ENCODE measurements at places on chromosomes 1 and 21.

DNA sequence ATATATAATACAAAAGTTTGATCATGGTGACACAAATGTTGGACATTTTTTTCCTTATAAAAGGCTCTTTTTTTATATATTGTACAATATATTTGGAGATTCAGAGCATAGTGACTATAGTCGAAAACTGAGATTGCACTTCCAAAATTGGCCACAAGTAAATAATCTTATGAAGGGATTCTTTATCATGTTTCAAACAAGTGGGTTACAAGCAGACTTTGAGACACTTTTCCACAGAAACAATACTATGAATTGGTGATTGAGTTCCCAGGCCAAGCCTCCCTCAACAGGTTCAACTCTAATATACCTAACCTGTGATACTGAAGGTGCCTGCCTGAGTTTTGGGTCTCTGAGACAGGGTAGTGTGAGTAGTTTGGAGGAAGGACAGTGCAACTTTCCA is 13.8 kb downstream of the LEPR start:
- DNase-seq: no peak

- DNase-seq: no peak
Measured at GRCh38 chr1:111249960-111250359, 22.4 kb downstream of the CHI3L2 start.

- DNase-seq: peak; percentile 59
Measured at GRCh38 chr1:177945943-177946650, 23.8 kb downstream of the SEC16B start.

GRCh38 chr1:24896596-24897262 is 33.3 kb downstream of the RUNX3 start:
- DNase-seq: peak; percentile 4

DNA sequence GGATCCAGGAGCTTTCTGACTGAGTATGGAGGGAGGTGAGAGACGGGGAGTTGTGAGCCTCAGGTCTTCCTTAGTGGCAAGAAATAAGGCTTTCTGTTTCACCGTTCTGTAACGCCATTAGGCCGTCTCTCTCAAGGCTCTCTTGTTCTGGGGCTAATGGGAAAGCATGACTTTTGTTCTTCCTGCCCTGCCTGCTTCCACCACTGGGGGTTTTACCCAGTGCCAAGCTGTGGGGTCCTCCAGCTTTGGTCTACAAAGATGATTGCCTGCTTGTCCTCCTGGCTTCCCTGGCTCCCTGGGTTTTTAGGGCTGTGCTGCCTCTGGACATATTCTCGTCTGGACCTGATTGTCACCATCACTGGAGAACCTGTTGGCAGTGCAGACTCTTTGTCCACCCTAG is 74.8 kb upstream of the TINAGL1 start:
- no peak for DNase-seq

DNA sequence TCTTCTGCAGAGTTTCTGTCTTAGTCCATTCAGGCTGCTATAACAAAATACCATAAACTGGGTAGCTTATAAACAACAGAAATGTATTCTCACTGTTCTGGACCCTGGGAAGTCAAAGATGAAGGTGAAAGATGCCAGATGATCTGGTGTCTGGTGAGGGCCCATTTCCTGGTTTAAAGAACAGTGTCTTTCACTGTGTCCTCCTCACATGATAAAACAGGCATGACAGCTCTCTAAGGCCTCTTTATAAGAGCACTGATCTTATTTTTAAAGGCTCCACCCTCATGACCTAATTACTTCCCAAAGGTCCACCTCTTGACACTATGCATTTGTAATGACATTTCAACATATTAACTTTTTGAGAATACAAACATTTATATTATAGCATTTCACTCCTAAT is 250.2 kb upstream of the ZRANB2 start:
- no peak for DNase-seq

DNA sequence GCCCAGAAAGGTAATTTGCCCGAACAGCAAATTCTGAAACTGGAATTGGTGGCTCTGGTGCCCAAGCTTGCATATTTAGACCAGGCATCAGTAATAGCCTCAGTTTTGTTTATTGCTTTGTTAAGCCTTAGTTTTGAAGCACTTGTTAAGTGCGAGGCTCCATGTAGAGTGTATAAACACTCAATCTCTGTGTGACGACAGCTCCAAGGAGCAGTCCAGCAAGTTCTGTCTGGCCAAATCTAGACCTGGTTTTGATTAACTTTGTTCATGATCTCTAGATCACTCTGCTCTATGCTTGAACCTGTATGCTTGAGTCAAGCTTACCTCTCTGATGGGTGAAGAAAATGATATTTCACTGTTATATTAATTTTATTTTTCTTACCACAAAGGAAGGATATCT is 37.4 kb downstream of the DOP1B start:
- no peak for DNase-seq

DNA sequence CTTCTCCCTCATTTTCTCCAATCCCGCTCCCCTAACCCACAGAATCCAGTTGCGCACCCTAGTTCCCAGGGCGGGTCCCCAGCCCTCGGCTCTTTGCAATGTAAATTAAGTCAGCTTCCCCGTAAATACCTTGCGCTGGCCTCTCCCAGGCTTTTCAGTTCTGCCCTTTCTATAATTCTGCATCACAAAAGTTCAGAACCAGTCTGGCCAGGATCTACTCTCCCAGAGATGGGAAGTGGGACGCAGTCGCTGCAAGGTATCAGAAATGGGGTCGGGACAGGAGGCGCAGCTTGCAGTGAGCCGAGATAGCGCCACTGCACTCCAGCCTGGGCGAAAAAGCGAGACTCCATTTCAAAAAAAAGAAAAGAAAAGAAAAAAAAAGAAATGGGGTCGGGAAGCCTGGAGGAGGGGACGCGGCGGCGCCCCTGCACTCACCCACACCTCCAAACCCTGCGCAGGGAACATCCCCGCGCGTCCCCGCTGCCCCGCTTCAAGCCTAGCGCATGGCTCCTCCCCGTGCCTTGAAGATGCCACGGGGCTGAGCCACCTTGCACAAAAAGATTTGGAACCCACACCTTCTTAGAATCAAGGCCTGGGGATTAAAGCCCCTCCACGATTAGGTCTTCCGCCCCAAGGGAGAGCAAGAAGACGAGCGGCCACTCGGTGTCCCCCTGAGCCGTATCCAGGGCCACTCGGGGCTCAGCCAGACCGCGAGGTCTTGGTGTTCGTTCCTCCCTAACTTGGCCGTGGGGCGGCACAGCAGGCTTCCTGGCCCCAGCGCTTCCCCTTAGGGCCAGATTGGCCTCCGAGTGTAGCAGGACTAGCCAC is 27.2 kb upstream of the ITLN2 start:
- peak; percentile 21 for DNase-seq

DNA sequence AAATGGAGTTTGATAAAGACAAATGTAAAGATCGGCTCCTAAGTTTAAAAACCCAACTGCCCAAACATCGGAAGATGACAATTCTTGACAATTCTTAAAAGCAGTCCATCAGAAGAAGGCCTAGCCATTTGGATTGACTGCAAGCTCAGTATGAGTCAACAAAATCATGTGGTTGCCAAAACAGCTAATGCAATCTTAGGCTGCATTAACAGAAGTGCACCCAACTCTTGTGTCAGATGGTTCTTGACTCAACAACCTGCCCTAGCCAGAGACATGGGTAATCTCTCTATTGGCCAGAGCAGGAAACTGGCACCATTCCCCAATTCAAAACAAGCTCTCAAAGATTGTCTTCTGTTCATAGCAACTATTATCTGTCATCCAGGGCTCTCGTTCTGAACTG is 9.9 kb upstream of the NCF2 start:
- DNase-seq: no peak

DNA sequence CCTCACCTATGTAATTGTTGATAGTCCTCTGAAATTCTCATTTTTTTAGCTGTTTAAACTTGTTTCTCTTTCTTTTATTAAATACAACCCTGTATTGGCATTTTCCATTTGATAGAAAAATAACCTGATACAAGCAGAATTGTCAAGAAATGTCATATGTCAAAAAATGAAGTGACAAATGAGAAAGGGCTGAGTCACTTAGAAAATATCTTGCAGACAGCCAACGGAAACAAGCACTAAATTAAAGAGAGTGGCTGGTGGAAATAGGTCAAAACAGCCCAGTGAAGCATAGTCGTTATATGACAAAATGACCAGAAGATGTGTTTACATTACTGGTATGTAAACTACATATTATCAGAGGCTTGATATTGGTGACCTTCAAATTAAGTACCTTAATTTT is 484.4 kb downstream of the PLA2G4A start:
- no peak for DNase-seq

DNA sequence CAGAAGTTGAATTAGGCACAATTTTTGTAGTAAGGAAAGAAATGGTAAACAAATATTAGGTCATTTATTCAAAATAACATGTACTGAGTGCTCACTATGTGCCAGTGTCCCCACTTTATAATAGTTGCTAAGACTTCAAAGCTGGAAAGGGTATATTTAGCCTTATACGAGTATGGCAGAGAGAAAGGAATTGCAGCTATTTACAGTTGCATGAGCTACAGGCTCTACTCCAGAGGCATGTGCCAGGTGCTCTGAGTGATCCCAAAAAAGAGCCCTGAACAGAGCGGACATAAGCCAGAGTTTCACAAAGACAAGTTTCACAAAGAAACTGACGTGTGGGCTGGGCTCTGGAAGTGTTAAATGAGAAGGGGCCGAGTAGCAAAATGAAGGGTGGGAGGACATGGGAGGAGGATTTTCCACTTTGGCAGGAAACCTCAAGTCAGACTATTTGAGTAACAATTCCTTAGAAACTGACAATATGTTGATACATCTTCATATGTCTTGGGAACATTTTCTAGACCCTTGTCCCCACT is 40.9 kb downstream of the FASLG start:
- DNase-seq: no peak

- DNase-seq: peak; percentile 62
Measured at GRCh38 chr1:167935216-167936067, 1.0 kb upstream of the DCAF6 start.

DNA sequence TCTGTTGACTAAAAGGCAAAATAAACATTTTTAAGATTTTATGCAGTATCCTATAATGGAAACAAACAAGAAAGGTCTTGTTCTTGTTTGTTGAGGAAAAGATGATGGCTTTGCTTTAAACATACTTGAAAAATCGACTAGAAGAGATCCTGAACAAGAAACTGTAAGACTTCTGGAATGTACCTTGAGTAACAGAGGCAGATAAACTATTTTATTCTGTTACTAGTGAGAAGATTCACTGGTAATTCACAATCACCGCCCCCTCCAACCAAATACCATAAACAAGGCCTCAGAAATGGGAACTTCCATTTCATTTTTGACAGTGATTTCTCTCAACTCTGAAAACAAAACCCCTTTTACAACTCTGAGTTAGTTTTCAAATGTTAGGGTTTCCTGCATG is 18.1 kb downstream of the TSEN15 start:
- no peak for DNase-seq

- no peak for DNase-seq
Measured at GRCh38 chr21:41832596-41833496, 46.3 kb downstream of the PRDM15 start.

DNA sequence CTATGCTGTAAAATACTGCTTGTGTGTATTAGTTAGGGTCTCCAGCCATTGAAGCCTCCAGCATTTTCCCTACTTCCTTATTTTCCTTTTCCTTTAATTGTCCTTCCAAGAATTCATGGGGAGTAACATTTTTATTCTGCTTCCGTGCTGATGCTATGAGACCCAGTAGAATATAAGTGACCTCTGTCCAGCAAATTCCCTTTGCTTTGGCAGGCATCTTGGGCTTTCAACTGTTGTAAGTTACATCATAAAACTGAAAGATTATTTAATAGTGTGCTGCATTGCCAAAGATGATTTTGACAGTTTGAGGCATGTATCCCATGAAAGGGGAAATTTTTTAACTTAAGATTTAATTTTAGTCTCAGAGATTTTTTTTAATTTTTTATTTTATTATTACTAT is 48.1 kb upstream of the B3GALT2 start:
- DNase-seq: no peak

DNA sequence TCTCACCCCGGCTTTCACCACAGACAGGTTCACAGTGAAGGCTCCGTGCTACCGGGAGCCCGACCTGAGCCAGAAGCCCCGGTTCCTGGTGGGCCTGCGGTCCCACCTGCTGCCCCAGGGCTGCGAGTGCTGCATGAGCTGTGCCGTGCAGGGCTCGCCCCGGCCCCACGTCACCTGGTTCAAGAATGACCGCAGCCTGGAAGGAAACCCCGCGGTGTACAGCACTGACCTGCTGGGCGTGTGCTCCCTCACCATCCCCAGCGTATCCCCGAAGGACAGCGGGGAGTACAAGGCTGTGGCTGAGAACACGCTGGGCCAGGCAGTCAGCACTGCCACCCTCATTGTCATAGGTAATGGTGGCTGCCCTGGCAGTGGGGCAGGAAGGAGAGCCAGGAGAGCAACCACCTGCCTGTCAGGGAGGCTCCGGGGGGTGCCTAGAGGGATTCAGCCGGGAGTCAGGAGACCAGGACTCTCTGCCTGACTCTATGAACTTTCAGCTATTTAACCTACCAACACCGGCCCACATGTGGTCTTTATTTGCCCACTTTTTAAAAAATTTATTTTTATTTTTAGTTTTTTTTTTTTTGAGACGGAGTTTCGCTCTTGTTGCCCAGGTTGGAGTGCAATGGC is 36.4 kb downstream of the IGFN1 start:
- no peak for DNase-seq

DNA sequence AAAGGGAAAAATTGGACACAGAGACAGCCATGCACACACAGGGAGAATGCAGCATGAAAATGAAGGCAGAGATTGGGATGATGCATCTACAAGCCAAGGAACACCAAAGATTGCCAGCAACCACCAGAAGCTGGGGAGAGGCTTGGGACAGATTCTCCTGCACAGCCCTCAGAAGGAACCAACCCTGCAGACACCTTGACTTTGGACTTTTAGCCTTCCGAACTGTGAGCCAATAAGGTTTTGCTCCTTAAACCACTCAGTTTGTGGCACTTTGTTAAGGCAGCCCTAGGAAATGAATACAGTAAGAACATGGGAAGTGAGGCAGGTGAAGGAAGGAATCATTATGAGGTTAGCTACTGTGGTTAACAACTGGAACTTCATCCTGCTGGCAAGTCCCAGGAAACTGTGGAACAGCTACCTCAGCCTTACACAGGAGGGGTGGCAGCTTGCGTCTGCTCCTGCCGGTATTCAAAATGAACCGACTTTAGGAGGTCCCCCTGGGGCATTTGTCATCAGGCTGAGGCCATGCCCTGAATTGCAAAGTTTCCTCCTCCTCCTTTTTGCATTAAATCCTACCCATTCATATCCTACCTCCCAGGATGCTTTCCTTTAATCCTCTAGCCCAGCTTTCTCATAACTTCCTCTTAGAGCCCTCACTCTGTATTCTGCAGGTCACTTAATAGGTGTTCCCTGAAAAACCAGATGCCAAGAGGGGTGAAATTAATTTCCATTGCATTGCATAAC is 15.4 kb downstream of the CD247 start:
- no peak for DNase-seq

DNA sequence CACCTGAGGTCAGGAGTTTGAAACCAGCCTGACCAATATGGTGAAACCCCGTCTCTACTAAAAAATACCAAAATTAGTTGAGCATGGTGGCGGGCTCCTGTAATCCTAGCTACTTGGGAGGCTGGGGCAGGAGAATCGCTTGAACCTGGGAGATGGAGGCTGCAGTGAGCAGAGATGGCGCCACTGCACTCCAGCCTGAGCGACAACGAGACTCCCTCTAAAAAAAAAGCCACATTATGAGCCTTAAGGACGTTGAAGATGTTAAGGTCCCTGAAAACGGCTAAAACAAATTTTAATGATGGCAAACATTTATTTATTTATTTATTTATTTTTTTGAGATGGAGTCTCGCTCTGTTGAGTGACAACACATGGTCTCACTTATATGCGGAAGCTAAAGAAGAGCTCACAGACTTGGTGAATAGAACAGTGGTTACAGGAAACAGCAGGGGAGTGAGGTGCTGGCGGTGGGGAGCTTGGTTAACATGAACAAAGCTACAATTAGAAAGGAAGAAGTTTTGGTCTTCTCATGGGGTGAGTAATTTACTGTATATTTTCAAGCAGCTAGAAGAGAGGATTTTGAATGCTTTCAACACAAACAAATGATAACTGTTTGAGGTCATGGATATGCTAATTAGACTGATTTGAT is 47.1 kb downstream of the TCP10L start:
- DNase-seq: peak; percentile 22
